Osteoblast (primary cell): ENCODE measurements at places on chromosomes 5 and 9. TPM values are rescaled to one million over a fixed set of nuclear protein-coding genes. Genes with fewer than 3 reads are reported as not detected.

GADD45G gene
- under 0.01 and 0.88 TPM in 2 replicates for total RNA-seq

DNA sequence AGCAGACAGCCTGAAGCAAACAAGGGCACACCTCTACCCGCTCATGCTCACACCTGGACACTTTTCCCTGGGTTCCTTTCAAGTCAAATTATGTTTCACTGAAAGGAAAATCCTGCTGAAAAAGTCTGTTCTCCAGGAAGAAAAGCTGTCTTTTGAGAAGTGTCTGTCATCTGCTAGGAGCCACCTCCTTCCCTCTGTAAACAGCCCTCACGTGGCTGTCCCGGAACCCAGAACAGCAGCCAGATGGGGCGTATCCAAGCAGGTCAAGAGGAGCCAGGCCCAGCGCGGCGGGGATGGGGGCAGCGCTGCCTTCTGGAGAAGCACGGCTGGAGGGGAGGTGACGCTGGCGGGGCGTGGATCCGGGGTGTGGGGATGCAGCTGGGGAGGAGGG lies at the start of gene PNPLA7:
Gene PNPLA7 (minus strand): TSS at position 172 of the 391 bp plus-strand sequence. CDS start 205 bp downstream, outside the sequence.
- DNase-seq, result peak; percentile 97

DNA sequence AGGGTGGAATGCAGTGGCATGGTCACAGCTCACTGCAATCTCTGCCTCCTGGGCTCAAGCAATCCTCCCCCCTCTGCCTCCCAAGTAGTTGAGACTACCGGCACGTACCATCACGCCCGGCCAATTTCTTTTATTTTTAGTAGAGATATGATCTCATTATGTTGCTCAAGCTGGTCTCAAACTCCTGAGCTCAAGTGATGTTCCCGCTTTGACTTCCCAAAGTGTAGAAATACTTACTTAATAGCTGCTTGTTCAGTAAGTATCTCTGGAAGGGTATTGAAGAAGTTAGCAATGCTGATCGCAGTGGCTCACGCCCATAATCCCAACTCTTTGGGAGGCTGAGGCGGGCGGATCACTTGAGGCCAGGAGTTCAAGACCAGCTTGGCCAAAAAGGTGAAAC lies 35.7 kb upstream of the PLIN2 start:
- DNase-seq, result no peak

BOD1 gene
- 90.5 and 91.6 TPM in 2 replicates for total RNA-seq

GRAMD2B gene
- 89.8 and 94.6 TPM in 2 replicates for total RNA-seq

LMNB1 gene
- total RNA-seq, result 7.2 and 7.7 TPM in 2 replicates

GRCh38 chr9:18071651-18072060 lies 402.3 kb upstream of the ADAMTSL1 start:
- no peak for DNase-seq

- DNase-seq, result peak; percentile 59
Measured at GRCh38 chr9:133980864-133981588, 11.1 kb downstream of the VAV2 start.

GRCh38 chr9:135002802-135003201 lies 84.7 kb upstream of the OLFM1 start:
- DNase-seq, result peak; percentile 58

DNA sequence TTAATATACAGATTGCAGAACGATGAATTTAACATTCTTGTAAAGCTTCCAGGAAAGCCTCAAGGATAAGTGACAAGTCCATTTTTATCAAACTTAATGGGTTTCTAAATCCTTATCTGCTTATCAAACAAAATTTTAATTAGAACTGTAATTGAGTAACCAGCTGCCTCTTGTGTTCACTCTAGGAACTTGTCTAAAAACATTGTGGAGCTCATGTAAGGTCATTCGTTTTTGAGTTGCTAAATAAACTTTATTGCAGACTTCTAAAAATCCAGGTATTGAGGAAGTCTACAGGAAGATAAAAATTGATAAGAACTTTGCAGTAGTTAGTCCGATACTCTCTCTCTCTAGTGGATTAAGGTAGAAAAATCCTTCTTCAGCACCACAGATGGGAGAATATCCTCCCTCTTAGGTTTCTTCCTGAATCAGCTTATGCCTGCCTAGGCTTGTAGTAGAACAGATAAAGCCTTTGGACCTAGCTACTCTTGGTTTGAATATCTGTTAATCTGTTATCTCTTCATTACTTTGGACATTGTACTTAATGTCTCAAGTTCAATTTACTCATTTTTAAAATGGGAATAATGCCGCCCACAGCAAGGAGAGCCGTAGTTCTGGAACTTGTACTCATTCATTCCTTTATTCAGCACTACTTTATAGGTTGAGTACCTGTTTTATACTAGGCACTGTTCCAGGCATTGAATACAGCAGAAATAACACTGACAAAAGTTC lies 60.0 kb upstream of the DHFR start:
- no peak for DNase-seq

GARIN3 gene
- total RNA-seq, result not detected in 2 replicates

ADAMTS2 gene
- total RNA-seq, result 144 and 203 TPM in 2 replicates

PPP3R2 gene
- total RNA-seq, result not detected in 2 replicates

DNA sequence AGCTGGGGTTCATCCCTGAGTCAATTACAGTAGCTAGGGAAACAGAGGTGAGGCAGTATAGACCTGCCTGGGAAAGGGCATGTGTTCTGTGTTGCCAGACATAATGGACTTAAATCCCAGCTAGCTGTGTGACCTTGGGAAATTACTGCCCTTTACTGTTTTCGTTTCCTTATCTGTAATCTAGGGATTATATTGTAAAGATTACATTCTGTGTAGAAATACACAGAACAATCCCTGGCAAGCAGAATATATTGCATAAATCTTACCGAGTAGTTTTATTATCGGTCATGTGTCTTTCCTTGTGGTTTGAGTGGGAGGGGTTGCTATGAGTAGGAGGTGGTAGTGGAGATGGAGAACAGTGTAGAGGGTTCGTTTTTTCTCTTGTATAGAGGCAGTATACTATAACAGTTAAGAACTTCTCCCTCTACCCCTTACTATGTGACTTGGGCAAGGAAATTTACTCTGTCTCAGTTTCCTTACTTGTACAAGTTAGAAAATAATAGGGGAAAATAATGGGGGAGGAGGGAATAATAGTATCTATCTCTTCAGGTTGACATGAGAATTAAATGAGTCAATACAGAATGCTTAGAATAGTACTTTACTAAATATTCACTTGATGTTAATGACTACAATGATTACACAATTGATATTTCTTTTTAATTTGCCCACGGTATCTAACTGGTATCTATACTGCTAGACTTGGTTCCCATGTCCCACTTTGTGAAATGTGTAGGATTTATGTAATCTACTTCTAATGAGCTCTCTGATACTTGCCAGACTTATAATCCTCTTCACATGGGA lies 7.1 kb upstream of the DMXL1 start:
- peak; percentile 27 for DNase-seq
